ENCODE measurements at places on chromosomes 11 and 22. TPM values are rescaled to one million over a fixed set of nuclear protein-coding genes. Genes with fewer than 3 reads are reported as not detected.

- peak; percentile 8 for DNase-seq
Observed at GRCh38 chr11:107741044-107741823, 29.4 kb upstream of the SLN start.

DNA sequence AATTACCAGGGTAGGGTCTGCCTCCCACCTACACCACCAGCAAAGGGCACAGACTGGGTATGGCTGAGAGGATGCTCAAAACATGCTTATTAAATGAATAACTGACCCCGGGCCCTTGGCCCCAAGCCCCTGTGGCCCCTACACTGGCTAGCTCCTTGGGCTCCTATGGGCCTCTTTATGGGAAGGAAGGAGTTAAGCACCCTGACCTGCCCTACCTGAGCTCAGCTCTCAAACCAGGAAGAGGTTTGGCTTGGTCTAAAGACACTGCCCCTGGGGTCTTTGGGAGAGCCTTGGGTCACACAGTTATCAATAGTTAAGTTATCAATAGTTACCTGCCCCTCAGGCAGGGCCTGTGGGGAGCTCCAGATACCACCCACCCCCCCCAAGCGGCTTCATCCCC is 1.2 kb downstream of the USH1C start:
- no peak for DNase-seq

DNA sequence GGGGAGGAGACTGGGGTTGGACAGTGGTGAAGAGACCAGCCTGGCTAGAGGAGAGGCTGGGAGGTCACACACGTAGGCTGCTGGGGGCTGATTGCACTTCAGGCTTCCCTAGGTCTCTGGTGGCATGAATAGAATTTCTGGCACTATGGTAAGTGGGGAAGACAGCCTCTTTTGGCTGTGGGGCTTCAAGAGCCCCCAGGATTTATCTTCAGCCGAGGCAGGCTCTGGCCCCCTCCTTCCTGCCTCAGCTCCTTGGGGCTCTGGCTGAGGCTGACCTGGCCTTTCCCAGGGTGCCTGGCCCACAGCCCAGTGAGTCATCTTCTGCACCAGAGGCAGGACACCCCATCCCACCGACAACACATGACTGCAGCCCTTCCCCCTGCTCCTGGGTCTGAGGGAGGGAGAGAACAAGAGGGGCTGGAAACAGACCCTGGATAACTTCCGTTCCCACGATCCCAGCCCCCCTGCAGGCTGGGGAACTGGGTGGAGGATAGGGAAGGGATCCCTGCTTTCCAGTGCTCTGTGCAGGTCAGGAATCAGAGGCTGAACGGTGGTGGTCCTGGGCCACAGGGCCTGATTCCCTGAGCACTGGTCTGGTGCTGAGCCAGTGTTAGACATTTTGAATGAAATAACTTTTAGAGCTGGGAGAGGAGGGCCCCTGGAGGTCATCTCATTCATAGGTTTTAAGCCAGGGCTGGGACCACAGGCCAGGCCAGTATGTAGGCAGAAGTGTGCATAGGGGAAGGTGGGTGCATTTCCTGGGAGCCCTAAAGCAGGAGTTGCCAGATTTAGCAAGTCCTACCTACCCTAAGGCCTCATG is 26.5 kb downstream of the ARHGEF17 start:
- DNase-seq: no peak

GRCh38 chr11:64120951-64121569 is 44.9 kb downstream of the MACROD1 start:
- no peak for DNase-seq

Gene SAA4
- polyA plus RNA-seq: not detected

DNA sequence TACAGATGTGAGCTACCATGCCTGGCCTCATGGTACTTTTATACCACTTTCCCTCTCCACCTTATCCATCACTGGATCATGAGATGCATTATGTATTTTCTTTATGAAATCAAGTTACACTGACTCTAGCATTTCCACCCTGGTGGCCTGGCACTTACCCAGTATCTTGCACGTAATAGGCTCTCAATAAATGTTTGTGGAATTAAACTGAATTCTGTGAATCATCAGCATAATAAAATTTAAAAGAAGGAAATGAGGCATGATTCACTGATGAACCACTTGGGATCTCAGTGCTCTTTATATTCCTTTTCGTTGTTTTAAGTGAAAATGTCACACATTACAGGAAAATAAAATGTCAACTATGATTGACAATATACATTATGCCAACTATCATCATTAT is 25.1 kb downstream of the ADM start:
- no peak for DNase-seq

Gene MB
- polyA plus RNA-seq: not detected

Gene SLC25A18
- polyA plus RNA-seq: 1.5 TPM

- no peak for DNase-seq
Observed at GRCh38 chr22:39299829-39300178, 19.6 kb downstream of the RPL3 start.

Gene CRYBA4
- 0.18 TPM for polyA plus RNA-seq

- DNase-seq: no peak
Observed at GRCh38 chr11:128530118-128531074, 57.0 kb downstream of the ETS1 start.

Gene IRAG1
- 10.8 TPM for polyA plus RNA-seq
